ENCODE measurements at places on chromosomes 6 and 20.
A peak's percentile ranks its signal among the peaks of the same experiment; 100 is the strongest.

- no peak for DNase-seq
These were observed 167.0 kb upstream of the SASH1 start for GRCh38 chr6:148175550-148176188.

DNA sequence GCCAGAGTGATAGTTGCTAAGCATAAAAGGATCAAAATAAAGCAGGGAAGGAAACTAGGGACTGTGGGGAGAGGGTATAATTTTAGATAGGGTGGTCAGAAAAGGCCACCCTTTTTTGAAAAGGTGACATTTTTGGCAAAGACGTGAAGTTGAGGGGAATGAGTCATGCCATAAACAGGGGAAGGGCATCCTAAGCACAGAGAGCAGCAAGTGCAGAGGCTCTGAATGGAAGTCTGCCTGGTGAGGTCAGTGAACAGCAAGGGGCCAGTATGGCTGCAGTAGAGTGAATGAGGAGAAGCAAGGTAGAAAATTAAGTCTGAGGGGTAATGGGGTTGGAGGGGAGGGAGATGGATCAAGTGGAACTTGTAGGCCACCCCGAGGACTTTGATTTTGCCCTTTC lies 2.4 kb downstream of the KLC4 start:
- no peak for DNase-seq

GRCh38 chr6:15200087-15200486 lies 45.8 kb upstream of the JARID2 start:
- peak; percentile 29 for DNase-seq

- DNase-seq: no peak
These were observed 143.5 kb downstream of the PDE7B start for GRCh38 chr6:135994857-135995544.

- DNase-seq: no peak
These were observed 133.3 kb downstream of the IPCEF1 start for GRCh38 chr6:154223296-154223695.

DNA sequence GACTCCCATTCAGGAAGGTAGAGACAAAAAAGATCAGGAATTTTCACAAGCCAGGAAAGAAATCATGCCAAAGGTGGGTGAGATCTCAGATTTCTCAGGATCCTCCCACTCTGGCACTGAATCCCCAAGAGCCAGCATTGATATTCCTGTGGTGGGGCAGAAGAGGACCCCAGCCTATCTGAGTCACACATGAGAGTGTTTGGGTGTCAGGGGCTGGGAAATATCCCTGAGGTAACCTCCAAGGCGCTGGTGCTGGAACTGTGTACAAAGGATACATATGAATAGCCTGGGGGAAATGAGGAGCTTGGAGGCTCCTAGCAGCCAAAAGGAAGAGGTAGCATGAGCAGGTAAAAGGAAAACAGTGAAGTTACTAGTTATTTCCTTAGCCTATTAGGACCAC lies 369.4 kb downstream of the BTBD9 start:
- DNase-seq: no peak
